Stimulated activated CD8-positive, alpha-beta memory T cell treated with anti-CD3 and anti-CD28 coated beads, Interleukin-2, amount 100 ng/mL, for 1 hour (primary cell): ENCODE measurements at places on chromosomes 7 and 10.

- DNase-seq = no peak
Observed at GRCh38 chr10:106997721-106998120, 166.8 kb downstream of the SORCS1 start.

DNA sequence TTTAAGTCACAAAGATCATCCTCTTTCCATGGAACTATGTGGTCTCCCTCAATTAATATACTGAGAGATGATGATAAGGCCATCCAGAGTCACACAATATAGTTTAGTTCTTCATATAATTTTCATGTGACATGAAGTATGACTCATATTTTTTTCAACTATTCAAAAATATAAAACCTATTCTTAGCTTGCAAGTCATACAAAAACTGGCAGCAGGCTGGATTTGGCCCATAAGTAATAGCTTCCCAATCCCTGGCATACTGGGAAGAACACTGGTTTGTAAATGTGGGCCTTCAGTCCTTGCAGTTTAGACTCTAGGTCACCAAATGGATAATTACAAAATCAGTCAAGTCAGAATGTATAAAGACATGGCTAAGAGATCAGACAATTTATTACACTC is 356.6 kb downstream of the PPP1R3A start:
- no peak for DNase-seq

DNA sequence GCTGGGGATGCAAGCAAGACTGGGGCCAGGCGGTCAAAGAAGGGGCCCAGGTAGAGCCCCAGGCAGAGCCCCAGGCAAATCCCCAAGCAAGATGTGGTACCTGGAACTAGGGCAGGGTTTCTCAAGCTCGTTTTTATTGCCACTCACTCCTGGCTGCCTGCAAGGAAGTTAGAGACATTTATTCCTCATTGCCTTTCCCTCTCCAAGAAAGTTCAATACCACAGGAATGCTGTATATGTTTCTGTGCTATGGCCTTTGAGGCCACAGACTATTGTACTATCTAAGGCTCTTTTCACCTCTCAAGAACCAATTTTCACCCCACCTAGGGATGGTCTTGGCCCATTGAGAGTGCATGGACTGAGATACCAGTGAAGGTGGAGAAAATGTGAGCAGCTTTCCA is 71.3 kb downstream of the TACC2 start:
- DNase-seq = no peak

GRCh38 chr7:105136221-105136620 is 122.2 kb downstream of the KMT2E start:
- no peak for DNase-seq

DNA sequence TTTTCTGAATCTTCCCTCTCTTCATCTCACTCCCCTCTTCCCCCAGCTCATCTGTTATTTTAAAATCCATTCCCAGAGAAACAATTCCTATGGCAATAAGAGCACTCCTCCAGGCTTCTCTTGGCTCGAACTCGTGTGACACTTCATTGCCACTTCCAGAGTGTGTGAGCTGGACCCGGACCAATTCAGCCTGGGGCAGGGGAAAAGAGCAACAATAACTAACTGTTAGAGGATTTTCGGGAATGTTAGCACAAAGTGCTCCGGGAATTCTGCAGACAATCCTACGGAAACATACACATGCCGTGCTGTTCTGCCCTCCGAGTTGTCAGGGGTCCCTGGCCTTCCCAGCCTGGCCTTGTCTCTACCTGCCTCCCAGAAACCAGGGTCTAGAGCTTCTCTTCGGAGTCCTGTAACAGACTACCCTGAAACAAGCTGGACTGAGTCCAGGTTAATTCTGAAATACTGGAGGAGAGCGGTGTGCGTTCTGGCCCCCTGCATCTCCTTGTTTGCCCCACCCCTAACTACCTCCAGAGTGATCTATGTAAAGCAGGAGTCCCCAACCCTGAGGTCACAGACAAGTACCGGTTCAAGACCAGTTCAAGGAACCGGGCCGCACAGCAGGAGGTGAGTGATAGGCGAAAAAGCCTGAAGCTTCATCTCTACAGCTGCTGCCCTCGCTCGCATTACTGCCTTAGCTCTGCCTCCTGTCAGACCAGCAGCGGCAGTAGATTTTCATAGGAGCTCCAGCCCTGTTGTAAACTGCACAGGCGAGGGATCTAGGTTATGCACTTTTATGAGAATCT is 11.3 kb downstream of the COL26A1 start:
- DNase-seq = no peak

- no peak for DNase-seq
Observed at GRCh38 chr7:149525280-149525679, 27.7 kb upstream of the ZNF746 start.

DNA sequence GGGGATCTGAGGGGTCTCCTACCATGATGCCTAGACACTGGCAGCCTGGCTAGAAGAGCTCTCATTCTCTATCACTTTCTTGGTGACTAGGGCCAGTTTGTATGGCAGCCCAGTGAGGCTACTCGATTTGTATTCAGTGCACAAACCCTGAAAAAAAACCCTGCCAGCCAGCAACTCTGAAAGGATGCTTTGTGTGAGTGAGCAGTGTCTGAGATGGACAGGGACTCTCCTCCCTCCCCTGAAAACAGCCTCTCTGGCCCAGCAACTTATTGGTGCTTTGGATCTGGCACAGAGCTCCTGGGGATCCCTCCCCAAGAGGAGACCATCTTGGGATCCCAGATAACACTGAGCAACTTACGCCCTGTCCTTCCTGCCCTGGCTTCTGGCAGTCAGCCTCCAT is 10.8 kb upstream of the LRRC4 start:
- DNase-seq = no peak

- no peak for DNase-seq
Observed at GRCh38 chr7:71254751-71255150, 122.8 kb downstream of the GALNT17 start.

DNA sequence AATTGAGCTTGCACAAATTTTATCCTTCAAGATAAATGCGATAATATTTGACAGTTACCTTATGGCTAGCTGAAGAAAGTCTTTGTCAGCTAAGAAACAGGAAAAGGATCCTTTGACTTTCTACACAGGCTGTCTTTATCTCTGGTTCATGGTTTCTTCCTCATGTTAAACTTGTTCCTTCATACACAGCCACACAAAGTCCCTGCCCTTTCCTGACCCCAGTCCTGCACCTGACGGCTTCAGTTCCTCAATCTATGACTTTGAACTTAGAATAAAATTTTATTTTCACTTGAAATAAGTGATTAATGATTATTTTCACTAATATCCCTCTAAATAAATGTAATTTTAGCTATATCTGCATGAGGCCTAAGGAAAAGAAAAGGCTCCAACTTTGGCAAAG is 77.8 kb upstream of the PRSS1 start:
- no peak for DNase-seq

GRCh38 chr10:92550924-92551323 is 23.0 kb downstream of the IDE start:
- no peak for DNase-seq
